ENCODE measurements at places on chromosomes 7 and 10.

DNA sequence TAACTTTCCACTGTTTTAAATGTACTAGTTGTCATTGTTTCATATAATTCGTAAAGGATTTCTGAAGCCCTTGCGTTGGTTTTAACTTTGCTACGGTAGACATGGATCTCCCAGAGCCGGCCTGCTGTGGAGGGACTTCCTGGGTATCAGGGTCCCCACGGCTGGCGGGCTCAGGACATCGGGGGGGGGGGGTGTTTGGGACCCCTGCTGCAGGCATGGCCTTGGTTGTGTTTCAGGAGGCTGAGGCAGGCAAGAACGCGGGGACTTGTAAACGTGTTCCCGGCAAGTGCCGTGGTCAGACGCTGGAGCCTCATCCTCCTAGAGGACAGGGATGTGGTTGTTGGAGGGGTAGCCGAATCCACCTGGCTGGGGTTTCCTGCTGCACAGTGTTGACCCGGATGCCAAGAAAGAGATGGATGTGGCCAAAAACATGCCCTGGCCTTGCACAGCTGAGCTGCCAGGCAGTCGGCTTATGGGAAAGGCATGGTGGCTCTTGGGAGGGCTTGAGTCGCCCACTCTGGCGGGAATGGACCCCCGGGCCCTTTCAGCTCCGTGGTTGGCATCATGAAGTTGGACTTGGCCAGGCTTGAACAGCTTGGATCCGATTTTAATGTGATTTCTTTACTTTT, 21.4 kb upstream of the CHST12 start:
- no peak for DNase-seq

DNA sequence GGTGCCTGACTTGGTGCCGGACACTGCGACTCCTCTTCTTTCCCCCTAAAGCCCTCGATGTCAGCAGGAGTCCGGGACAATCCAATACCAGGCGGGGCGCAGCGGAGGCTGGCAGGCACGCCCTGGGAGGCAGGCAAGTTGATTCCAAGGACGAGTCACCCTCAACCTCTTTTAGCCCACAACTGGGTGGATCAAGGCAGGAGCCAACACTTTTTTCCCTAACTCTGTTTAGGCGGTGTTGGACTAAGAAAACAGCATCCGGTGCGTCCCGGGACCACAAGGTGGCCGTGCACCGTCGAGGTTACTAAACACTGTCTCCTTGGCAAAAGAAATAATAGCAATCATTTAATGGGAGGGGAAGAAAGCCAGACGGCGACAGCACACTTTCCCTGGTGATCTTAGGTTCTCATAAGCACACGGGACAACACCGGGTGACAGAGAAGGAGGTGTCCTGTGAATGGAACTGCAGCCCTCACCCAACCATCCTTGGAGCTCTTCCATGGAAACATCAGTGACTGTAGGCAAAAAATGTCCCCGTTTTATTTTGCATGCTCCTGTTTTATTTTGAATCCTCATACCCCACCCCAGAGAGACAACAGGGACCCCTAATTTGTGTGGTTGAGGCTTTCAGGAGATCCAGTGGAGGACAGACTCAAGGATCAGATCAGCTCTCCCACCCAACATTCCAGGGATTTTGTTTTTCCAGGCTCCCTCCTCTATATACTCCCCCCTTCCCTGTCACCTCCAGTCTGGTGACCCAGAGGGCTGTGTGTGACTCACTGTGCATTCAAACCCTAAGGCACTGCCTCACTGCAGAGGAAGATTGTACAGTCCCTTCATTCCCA, 1.3 kb upstream of the CALCR start:
- DNase-seq = no peak

- DNase-seq = no peak
These were observed 27.6 kb downstream of the MKI67 start for GRCh38 chr10:128098631-128099030.

DNA sequence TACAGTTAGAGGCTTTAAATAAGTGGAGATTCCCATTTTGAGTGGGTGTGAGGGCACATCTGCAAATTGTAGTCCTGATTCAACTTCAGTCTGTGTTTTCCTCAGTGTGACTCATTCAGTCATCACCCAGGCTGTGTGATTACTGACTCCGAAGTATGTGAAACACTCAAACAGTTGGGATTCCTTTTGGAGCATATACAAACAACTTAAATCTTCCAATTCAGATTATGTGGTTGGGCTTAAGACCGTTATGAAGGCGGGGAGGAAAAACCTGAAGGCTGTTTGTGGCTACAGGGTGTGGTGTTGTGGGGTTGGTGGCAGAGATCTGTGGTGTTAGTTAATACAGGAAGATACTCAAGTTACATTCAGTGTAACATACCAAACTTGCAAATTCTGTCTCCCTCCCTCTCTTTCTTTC, 259.7 kb upstream of the FERD3L start:
- no peak for DNase-seq

DNA sequence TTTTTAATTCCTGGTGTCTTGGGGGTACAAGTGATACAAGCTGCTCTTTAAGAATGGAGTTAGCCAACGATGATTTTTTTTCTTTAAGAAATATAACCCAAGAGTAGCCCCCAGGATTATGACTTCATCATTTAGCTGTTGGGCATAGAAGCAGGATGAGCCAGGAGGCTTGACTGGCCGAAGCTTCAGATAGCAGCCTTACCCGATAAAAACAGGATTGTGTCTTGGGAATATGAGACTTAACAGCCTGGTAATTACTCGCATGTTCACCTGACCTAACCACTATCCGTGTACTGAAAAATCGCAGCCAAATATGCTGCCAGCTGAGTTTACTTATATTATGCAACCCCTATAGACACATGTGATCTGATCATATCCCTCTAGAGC, 346.0 kb upstream of the BMPER start:
- no peak for DNase-seq

GRCh38 chr7:66403564-66403963, 198.4 kb downstream of the TPST1 start:
- no peak for DNase-seq

DNA sequence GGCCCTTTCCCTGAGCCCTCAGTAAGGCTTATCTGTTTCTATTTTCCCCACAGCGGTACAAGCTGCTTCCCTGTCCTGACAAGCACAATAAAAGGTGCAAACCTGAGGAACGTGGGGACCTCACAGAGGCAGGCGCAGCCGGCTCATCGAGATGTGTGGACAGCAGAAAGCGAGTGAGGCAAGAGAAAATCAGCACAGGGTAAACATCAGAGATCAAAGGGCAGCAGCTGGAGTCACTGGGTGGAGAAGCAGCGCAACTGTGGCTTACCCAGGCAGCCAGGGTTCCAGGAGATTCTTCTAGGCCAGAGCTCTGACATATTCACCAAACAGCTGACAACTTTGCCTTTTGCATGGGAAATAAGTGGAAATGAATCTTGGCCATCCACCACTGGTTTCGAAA, 212.6 kb downstream of the WDR11 start:
- no peak for DNase-seq

- no peak for DNase-seq
These were observed 129.7 kb downstream of the TMEM178B start for GRCh38 chr7:141203586-141203985.

DNA sequence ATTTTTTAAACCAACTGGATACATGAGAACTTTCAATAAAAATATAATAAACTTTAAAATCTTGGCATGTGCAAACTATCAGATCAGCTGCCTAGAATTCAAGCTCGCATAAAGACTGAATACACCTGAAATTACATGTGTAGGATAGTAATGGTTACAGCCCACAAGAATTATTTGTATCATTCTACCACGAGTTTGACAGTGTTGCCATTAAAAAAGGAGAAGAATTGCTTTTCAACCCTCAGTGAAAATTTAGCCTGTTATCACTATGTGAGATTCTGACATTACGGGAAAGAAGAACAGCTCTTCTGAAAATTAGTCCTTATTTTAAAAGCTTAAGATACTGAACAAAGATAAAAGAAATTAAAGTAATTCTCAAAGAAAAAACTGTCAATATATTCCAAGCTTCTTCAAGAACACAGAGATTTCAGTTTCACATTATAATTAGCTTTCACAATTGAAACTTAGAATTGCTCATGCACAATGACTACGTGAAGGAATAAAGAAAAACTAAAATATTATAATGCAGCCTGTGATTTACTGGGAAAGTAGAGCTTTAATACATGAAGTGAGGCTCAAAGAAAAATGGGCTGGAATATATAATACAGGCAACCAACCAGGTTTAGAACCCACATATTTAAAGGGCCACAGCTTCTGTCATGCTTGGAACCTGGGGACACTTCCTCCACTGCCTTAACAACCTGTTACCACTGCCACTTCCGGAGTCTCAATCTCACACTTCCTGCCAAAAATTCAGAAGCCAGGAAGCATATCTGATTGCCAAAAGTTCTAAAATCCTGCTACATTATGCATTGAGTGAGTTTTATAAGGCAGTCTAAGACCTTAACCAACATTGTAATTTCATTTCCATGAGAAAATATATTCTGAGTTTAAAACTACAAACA, 23.2 kb downstream of the TPK1 start:
- peak; percentile 80 for DNase-seq

- DNase-seq = no peak
These were observed 753 bp downstream of the CAMK2B start for GRCh38 chr7:44324481-44325200.

DNA sequence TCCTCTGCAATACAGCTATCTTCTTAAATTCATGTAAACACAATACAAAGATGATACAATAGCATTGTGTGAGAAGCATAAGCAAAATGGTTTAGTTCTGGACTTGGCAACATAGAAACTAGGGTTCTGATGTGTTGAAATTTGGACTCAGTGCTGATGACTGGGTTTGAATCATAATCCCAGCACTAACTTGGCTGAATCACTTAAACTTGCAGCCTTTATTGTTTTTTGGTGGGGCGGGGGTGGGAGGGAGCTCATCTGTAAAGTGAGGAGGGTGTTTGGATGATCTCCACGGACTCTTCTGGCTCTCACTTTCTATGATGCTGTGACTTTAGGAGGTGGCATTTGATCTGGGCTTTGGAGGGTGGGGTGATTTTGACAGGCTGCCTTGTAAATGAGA, 158.2 kb downstream of the WNT2 start:
- no peak for DNase-seq

GRCh38 chr10:117342641-117343040, 32.6 kb downstream of the PDZD8 start:
- no peak for DNase-seq

DNA sequence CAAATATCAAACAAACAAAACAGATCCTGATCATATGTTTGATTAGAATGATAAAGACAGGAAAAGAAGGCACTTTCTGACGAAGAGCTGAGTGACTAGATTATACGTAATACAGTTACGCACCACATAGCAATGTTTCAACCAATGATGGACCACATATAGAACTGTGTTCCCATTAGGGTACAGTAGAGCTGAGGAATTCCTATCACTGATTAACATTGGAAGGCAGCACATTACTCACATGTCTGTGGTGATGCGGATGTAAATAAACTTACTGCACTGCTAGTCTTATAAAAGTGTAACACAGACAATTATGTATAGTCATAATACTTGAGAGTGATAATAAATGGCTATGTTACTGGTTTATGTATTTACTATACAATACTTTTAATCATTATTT, 98.3 kb downstream of the PTN start:
- no peak for DNase-seq

DNA sequence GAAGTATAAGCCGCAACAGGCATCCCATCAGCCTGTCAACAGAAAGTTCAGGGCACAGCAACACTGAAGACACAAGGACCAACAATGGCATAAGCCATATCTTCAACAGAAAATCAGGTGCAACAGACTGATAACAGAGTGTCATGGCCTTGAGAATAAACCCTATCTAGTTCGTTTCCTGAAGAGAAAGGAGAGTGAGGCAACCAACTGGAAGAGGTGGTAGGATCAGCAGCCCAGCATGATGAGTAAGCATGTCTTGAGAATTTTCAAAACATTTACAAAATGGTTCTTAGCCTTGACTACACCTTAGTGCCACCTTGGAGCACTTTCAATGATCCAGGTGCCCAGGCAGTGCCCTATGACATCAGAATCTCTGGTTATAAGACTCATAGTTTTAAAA, 290.2 kb upstream of the SEMA3C start:
- no peak for DNase-seq

- DNase-seq = no peak
These were observed 85.9 kb upstream of the CXCL12 start for GRCh38 chr10:44470784-44471183.

DNA sequence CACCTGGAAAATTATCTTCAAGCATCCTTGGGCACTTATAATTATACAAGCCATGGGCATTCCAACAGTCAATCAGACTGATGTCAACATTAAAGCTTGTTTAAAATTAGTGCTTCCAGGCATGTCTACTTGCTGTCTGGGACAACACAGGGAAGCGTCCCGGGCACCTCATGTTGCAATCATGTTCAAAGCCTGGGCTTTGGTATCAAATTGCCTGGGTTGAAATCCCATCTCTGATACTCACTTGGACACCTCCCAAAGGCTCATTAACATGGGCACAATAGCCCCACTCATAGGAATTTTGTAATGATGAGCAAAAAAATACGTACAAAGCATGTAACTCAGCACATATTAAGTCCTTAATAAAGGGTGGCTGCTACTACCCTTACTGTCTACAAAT, 14.4 kb downstream of the AIFM2 start:
- DNase-seq = no peak

DNA sequence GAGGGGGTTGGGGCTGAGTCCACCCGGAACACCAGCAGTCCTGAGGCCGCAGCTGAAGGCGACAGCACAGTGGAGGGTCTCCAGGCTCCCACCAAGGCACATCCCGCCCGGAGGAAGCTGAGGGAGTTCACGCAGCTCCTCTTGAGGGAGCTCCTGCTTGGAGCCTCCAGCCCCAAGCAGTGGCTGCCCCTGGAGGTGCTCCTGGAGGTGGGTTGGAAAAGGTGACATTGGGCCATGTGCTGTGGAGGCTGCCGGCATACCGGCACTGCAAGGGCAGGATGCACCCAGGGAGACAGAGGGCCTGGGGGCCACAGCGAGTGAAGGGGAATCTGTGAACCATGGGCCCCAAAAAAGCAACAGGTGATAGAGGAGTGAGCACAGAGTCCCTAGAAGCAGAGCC, 119.4 kb downstream of the LRRC18 start:
- no peak for DNase-seq

DNA sequence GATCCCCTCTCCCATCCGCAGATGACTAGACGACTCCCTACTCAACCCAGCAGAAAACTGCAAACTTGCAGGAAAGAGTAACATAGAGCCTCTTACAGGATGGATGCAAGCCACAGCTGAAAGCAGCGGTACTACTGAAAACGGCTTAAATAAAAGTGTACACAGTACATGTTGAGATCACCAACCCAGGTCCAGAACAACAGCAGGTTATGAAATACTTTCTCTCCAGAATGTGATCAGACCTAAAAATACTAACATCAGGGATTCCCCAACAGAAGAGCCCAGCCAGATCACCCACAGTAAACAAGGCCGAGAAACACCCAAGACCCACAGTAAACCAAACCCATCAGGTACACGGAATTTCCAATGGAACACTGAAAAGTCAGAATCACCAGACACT, 13.2 kb downstream of the ATE1 start:
- no peak for DNase-seq

DNA sequence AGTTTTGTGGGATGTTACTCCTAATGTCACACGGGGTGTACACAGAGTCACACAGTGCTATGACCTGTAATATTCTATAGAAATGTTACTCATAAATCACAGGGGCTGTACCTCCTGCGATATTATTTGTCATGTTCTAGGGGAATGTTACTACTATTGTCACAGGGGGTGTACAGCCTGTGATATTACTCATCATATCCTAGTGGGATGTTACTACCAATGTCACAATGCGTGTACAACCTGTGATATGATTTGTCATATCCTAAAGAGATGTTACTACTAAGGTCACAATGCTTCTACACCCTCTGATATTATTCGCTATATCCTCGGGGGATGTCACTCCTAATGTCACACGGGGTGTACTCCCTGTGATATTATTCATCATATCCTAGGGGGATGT, 7.6 kb upstream of the CCZ1B start:
- DNase-seq = no peak
